ENCODE measurements at places on chromosomes 5 and 9. TPM values are rescaled to one million over a fixed set of nuclear protein-coding genes. Genes with fewer than 3 reads are reported as not detected.
A peak's percentile ranks its signal among the peaks of the same experiment; 100 is the strongest.

GRCh38 chr5:137828664-137829063, 39.0 kb upstream of the MYOT start:
- no peak for DNase-seq

DNA sequence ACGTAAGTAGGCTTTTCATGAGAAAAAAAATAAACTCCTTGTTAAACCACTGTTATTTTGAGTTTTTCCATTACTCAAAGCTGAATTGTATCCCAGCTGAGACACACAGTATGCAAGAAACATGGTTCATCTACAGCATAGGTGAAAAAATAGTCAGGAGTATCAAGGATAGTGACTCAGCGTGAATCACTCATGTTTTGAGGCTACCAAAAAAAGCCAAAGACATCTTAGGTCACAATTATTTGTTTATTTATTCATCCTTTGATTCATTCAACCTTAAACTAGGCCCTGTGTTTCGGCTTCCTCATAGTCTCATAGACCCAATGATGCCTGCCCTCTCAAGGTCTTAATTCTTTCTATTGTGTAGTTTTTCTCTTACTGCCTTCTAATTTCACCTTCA, 32.9 kb upstream of the STX17 start:
- no peak for DNase-seq

GRCh38 chr9:70480405-70480980, 66.0 kb upstream of the KLF9 start:
- no peak for DNase-seq

DNA sequence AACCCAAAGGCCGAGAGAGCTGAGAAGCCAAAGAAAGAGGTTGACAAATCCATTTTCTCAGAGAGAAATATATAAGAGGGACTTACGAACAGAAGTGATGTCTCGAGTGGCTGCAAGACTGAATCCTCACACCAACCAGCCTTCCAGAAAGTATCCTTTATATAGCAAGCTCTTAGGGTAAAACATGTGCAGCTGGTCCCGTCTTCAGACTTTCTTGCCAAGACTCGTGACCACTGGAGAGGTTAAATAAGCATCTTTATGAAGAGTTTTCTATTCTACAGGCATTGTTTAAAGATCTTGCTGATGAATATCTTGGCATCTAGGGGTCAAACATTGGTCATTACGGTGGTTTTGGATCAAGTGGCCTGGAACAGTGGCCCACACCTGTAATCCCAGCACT, 16.9 kb upstream of the SLC22A4 start:
- DNase-seq: no peak

DNA sequence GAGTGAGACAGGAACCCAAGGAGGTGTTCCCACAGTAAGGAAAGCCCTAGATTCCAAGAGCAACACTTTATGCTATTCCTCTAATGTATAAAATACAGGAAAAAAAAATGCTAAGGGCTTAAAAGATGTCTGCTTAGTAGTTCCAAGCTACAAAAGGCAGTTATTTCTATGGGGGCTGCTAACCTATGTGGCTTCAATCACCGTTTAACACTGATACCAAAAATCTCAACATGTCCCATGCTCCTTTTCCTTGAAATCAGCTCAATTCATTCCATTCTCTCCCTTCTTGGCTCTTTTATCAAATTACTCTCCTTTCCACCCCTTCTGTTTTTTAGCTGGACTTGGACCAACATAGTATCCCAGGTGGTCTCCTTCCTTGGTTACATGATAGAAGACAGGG, 20.6 kb downstream of the CCNH start:
- no peak for DNase-seq

DNA sequence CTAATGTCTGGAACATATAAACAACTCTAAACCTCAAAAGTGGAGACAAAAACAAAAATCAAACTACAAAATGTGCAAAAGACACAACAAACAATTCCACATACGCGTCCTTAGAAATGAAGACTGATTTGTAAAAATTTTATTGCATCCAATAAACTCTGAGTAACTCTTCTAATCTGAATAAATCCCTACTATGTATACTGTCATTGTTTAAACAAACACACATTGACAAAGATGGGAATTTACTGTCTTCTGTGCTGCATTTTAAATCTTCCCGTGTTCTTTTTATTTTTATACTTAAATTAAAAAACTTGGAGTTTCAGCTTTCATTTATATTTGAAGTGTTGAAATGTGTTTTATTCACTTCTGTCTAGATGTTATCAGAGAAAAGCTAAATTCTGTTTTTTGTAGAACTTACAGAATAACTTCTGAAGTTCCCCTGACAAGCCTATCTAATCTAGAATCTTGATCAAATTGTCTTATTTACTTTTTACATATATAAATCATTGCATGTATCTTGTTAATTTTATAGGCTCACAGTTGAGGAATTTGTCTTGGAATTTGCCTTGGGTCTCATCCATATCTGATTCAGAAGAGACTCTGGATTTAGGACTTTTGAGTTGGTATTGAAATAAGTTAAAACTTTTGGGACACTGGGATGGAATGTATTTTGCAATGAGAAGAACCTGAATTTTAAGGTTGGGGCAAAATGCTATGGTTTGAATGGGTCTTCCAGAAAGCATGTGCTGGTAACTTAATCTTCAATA, 2064.4 kb upstream of the C9orf72 start:
- no peak for DNase-seq

DNA sequence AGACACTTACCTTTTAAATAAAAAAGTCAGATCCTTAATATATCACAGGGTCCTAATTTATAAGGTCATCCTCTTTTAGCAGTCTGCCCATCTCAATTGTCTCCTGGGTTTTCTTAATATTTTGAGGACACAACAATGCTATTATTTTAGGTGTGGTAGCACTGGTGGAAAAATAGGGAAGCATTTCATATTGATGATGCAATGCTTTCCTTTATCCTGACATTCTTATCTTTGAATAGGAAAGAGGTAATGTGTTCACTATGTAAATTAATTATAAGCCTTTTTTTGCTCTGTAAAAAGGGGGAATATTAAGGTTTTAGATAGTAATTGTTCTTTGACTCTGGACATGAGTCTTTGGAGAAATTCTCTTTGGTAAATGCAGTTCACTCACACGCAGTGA, 164.7 kb downstream of the YTHDC2 start:
- no peak for DNase-seq

- DNase-seq: no peak
Measured at GRCh38 chr9:21395778-21396717, 10.8 kb upstream of the IFNA2 start.

DNA sequence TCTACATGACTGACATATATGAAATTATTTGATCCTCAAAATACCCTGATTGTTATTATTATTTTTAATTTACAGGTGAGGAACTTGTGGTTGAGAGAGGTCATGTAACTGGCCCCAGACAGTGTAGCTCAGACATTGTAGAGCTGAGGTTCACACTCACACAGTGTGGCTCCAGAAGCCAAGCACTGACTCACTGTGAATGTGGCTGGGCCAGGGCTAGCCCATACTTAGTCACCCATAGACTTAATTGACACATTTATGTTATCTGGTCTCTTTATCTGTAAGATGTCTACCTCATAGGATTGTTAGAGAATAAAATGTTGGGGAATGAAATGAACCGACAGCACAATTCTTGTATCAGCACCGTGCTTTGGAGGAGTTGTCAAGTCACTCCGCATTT, 24.9 kb upstream of the CCDC112 start:
- DNase-seq: no peak

DNA sequence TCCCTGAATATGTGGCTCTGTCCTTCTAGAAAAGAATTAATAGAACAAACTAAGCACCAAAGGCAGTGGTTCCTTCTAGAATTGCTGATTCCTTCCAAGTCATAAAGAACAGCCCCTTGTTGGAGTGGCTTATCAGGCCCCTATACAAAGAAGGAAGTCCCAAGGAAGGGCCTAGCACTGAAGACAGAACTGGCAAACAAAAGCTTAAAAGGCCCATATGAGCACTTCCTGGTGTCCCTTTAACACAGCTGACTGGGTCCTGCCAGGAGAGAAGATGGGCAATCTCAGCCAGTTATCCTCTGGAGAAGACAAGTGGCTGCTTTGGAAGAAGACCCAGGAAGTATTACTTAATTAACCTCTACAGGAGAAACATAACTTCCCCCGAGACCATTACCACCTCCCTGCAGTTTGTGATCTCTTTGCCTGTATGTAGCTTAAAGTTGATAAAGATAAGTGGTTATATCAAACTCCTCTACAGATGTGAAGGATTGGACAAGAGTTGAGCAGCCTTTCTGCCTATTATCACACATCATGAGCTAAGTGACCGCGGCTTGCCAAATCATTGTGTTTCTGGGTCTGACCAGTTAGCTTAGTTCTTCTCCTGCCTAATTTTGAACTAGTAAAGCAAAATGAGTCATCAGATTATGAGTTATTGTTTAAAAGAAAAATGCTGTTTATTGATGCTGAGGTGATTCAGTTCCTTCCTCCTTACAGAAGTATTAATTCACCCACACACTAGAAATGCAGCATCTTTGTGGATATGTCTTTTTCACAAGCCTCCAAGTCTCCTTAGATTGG, 13.3 kb upstream of the STING1 start:
- DNase-seq: no peak

DNA sequence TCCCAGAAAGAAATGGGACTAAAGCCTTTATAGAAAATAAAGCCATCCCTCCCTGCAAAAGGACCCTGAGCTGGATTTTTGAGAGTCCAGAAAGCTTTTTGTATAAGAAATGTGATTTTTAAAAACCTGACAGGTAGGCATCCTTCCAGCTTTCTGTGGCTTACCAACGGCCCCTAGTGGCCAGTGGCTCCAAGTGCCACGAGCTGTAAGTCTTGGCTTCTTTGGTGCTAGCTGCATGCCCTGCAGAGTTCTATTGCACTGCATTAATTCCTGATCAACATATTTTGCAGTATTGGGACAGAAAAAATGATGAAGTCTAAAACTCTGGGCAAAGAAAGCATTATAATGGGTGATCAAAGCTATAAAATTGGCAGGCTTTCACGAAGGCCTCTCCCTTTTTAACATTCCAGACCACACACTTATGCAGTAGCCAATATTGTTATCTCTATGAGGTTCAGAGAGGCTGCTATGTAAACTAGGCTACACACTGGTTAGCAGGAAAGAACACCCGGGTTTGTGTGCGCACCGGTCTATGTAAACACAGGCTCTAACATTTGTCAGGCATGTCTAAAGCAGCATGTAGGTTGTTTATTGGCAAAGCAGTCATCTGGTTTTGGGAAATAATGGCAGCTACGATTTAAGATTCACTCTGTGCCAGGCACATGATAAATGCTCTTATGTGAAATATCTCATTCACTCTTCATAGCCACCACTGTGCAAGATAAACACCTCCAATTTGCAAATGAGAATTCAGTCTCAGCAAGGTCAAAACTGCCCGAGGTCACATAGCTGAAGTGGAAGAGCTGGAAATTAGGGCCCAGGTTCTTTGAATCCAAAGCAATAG, 55.2 kb downstream of the NMUR2 start:
- peak; percentile 35 for DNase-seq

DNA sequence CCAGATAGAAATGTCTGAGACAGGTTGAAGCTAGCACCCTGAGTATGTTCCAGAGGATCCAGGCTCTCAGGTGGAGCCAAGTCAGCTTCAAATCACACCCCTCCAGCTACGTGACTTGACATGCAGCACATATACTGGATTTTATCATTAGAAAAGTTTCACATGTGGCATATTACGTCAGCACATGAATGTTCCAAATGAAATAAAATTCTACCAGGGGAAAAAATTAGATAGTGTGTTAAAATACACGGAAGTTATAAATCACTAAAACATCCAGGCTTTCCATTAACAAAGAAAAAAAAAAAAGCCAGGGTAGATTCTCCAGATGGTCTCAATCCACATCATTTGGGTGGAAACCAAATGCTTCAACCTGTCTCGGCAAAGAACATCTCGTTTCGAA, 251.6 kb downstream of the MPDZ start:
- no peak for DNase-seq

Gene ENTPD2
- 0.85 TPM for total RNA-seq

Gene CAMK2A
- 0.13 TPM for total RNA-seq

Gene DNAJA1
- total RNA-seq: 137 TPM

Gene PCDHGB3
- 0.16 TPM for total RNA-seq

Gene GIN1
- total RNA-seq: 7.8 TPM

Gene RASEF
- 0.20 TPM for total RNA-seq
